ENCODE measurements at places on chromosomes 12 and 14. TPM values are rescaled to one million over a fixed set of nuclear protein-coding genes. Genes with fewer than 3 reads are reported as not detected.

The SSTR1 gene
- total RNA-seq: not detected

DNA sequence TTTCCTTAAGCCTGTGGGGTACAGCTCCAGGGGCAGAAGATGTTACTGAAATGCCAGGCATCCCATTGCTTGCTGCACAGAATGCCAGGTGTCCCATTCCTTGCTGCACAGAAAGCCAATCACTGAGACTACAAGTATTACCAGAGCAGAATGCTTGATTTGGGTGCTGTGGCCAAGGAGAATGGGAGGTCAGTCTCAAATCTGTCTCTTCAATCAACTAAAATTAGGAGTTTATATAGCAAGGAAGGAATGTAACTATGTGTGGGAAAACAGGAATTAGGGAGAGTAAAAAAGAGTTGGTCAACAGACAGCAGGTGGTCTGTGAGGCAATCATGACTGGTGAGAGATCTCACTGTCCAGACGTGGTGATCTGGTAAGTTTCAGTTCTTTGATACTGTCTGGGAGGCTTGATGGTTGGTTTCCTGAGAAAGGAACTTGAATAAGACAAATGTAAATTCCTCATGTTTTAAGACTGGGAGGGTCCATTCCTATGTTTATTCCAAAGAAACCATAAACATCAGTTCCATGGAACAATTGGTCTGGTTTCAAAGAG lies 31.2 kb upstream of the VASH1 start:
- no peak for DNase-seq

The EXOC3L4 gene
- not detected for total RNA-seq

The PMCH gene
- 2.0 TPM for total RNA-seq

DNA sequence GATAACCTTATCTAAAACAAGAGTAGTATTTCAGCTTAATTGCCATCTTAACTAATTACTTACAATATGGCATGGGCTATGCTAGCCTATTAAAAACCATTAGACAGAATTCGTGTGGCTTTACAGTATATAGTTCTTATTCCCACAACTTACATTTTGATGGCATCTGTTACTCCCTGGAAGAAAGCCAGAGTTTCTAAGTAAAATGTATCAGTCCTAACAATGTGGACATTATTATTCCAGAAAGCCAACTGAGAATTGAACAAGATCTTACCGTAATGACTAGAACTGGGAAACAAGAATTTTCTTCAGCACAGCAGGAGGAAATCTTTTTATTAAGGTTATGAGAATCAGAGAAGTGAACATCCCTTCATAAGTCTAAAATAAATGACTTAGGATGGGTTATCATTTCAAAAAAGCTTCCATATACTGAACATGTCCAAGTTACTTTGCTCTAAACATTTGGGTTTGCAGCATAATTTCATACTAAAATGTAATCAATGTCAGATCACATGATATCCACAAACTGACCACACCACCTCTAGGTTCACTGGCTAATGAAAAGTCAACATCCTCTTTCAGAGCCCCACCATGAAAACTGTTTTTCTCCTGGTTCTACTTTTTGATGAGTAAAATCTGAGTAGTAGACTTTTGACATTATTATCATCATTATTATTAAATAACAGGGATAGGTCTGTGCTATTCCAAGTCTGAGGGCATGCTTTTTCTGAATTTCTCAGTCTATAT lies 179.7 kb downstream of the SSPN start:
- no peak for DNase-seq

DNA sequence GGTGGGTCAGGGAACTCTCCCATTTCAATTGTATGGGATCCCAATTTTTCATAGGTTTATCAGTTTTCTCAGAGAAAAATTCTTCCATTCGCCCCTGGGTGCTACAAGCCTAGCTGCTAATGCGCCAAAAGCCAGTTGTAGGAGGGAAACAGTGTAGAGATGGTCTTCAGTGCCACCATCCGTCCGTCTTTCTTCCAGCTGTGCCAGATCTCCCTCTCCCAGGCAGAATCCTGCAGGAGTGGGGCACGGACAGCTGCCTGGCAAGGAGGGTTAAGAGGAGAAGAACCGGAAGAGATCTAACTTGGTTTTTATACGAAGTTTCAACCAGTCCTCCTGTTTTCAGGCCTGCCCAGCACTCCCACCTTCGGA lies 38.9 kb upstream of the FUT8 start:
- DNase-seq: no peak

GRCh38 chr12:45326358-45326975 lies 110.6 kb downstream of the ANO6 start:
- DNase-seq: no peak

GRCh38 chr12:4586500-4586899 lies 24.5 kb downstream of the DYRK4 start:
- no peak for DNase-seq

- DNase-seq: peak; percentile 26
Measured at GRCh38 chr12:47079981-47080724, 394 bp upstream of the AMIGO2 start.

Measured in CD8-positive, alpha-beta memory T cell (primary cell).